ENCODE measurements at places on chromosomes 3 and 15.

GRCh38 chr3:182969277-182969676 lies 11.1 kb downstream of the DCUN1D1 start:
- no peak for DNase-seq

GRCh38 chr3:51503007-51503406 lies 3.2 kb upstream of the DCAF1 start:
- no peak for DNase-seq

GRCh38 chr3:107241217-107241616 lies 136.0 kb upstream of the CCDC54 start:
- no peak for DNase-seq

- DNase-seq = no peak
These were observed 163.3 kb downstream of the ARRDC4 start for GRCh38 chr15:98123834-98124233.

GRCh38 chr15:75989045-75989444 lies 23.2 kb downstream of the NRG4 start:
- no peak for DNase-seq

DNA sequence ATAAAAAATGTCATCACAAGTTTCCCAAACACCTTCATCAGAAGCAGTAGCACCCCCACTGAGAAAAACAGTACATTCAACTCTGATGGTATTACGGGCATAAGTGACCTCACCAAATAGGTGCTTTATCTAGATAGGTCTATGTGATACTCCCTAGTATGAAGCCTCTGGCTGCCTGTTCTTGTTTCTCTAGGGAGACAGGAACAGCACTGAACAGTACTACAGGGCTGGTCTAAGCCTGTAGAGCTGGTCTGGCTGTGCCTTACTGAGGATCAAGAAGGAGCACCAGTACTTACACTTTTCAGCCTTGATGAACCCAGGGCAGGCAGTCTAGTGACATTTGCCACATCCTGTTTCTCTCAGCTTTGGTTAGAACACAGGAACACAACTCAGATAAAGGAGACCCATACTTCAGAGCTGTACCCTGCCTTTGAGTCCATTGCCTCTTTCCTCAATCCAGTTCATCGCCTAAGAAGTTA lies 35.9 kb downstream of the OXNAD1 start:
- DNase-seq = no peak

DNA sequence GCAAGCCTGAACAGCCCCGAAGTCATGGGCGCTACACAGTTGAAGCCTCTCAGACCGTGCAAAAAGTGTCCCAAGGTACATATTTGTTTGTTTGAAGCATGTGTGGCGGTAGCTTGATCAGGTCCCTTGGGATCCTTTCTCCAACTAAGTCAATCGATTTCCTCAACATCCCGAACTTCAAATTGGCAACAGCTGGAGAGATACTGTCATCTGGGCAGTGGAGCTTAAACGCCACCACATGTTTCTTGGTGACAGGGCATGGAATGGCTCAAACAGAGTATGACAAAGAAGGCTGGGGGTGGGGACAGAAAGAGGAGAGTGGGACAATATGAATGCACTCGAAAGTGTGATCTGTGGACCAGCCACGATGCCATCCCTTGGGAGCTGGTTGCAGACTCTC lies 84.9 kb upstream of the PSMD6 start:
- DNase-seq = no peak

All from omental fat pad (tissue), 4 donors.